Stimulated activated CD4-positive, alpha-beta T cell treated with anti-CD3 and anti-CD28 coated beads, Interleukin-2, amount 100 ng/mL, for 24 hours (primary cell): ENCODE measurements at places on chromosomes 11 and 22.
A peak's percentile ranks its signal among the peaks of the same experiment; 100 is the strongest.

- DNase-seq, result no peak
Observed at GRCh38 chr11:11477695-11478420, 124.8 kb upstream of the CSNK2A3 start.

- DNase-seq, result no peak
Observed at GRCh38 chr11:10572533-10572932, 4.1 kb upstream of the LYVE1 start.

DNA sequence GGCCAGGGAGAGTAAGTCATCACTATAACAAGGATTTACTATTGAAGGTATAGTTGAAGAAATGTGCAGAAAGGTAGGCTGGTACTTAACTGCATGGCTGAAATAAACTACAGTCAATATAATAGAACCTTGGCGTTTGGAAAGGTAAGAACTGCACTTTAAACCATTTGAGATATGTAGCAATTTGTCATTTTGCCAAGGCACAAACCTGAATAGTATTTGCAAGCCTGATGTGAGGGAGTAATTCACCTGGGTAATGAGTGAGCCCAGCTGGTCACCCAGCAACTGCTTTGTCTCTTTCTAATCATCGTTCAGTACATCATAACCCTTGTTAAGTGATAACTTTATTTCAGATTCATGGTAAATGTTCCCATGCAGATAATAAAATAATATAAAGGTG is 62.3 kb upstream of the SCUBE2 start:
- no peak for DNase-seq

DNA sequence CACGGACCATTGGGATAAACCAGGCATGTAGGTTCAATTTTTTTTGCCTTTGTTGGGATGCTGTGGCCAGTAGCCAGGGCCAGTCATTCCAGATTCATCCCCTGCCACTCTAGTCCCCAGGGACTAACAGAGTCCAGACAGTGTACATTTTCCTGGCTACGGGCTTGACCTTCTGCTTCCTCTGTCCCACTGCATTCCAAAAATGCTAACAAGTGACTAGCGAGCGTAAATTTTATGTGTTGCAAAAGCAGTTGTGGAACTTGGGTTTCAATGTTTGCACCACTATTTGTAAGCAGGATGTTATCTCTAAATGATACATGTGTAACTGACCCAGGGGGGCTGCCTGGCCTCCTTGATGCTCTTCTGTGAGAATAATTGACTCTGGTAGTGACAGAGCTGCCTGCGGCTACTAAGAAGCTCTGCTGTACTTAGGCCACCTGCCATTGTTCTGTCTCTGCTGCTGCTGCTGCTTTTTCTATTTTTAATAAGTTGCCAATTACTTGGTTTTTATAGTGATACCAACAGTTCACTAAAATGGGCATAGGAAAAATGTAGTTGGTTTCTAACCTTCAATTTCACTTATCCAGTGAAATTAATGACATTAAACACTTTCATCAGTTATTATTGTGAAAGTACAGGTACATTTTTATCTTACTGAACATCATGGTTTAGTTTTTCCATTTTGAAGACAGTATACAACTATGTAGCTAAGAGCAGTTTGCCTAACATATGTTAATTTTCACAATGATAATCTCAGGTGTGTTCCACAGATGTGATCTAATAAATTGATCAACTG is 26.8 kb downstream of the TNRC6B start:
- no peak for DNase-seq

DNA sequence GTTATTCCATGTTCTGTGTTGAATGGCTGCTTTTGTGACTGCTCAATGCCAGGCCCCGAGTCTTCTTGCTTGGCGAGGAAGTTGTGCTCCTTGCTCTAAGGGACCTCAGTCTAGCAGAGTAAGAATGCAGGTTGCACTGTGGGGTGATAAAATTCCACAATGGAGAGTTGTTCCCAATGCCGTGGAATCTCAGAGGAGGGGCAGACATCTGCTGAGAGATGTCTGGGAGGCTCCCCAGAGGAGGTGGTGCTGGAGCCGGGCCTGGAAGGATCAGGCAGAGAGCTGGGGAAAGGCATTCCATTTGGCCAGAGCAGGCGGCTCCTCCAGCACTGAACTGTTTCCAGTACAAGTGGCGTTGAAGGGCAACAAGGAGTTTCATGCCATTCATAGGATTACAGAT is 55.2 kb downstream of the ST3GAL4 start:
- DNase-seq, result no peak

DNA sequence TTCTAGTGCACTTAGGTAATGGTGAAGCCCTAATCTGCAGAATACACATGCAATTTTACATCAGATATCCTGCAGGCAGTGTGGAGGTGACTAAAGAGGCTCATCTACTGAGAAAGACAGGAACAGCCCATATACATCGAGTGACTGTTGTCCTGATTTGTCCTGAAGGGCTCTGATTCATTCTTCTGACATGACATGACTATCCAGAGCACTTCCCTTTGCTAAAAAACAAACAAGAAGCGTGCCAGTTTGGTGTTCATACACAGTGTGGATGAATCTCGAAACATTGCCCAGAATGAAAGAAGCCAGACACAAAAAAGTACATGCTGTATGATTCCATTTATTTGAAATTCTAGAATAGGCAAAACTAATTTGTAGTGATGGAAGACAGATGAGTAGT is 48.0 kb upstream of the AMPD3 start:
- DNase-seq, result no peak

DNA sequence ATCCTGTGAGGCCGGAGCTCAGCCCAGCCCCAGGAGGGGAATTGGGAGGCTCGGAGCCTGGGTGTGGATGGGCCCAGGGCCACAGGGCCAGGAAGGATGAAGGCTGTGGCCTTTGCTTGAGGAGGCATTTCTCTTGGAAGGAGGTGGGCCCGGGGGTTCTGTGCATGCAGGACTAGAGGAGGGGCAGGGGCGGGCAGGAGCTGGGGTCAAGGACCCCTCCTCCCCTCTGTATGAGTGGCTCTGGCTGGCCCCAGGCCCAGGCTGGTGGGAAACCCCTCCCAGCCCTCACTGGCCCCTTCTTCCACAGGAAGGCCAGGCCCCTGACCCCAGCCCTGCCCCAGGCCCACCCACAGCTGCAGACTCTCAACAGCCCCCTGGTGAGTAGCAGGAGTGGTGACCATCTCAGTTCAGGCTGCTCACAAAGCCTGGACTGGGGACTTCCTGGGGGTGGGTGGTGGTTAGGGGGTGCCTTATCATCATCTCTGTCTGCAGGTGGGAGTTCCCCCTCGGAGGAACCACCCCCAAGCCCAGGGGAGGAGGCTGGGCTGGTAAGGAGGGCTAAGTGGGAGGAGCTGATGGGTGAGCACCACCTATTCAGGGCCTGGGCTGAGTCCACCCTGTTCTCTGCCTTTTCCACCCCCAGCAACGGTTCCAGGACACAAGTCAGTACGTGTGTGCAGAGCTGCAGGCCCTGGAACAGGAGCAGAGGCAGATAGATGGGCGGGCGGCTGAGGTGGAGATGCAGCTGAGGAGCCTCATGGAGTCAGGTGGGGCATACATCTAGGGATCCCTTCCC is 6.0 kb downstream of the KCNK7 start:
- DNase-seq, result no peak

DNA sequence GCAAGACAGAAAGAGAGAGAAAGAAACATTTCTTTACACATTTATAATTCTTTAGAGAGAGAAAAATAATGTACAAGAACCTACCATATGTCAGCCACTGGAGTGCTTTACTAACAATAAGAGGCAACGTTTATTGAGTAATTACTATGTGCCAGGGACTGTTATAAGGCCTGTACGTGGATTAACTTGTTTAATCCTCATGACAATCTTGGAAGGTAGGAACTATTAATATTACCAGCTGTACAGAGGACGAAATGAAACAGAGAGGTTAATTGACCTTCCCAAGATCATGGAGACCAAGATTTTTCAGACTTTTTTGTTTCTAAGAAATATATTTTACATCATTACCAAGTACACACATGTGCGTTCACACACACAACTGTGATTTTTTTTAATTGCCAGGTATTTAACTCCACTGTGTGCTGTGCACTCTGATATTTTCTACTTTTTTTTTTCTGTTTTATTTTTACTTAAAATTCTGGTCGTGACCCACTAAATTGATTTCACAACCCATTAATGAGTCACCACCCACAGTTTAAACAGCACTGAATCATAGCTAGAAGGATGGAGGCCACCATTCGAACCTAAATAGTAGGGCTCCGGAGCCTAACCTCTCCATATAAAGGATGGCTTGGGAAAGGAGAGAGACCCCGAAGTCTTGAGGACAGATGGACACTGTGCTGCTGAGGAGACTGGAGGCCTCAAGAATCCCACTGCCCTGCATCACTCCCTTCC is 21.4 kb downstream of the CREB3L1 start:
- no peak for DNase-seq

DNA sequence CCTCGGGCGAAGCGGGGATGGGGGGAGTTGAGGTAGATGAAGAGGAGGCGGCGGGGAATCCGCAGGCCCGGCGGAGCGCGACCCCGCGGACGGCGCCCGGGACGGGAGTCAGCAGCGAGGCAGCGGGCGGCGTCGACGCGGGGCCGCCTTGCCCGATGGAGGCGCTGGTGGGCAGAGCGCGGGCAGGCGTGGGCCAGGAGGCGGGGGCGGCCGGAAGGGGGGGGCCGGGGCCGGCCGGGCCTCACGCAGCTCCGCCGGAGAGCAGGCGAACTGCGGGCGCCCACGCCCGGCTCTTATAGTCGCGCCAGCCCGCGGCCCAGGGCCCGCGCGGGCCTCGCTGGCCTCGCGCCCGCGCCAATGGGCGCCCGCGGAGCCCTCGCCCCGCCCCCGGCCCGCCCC is at the start of gene IGF2:
IGF2 (minus strand) TSS at position 267 of the 399 bp plus-strand sequence. CDS start 3,866 bp downstream, outside the sequence.
- no peak for DNase-seq

DNA sequence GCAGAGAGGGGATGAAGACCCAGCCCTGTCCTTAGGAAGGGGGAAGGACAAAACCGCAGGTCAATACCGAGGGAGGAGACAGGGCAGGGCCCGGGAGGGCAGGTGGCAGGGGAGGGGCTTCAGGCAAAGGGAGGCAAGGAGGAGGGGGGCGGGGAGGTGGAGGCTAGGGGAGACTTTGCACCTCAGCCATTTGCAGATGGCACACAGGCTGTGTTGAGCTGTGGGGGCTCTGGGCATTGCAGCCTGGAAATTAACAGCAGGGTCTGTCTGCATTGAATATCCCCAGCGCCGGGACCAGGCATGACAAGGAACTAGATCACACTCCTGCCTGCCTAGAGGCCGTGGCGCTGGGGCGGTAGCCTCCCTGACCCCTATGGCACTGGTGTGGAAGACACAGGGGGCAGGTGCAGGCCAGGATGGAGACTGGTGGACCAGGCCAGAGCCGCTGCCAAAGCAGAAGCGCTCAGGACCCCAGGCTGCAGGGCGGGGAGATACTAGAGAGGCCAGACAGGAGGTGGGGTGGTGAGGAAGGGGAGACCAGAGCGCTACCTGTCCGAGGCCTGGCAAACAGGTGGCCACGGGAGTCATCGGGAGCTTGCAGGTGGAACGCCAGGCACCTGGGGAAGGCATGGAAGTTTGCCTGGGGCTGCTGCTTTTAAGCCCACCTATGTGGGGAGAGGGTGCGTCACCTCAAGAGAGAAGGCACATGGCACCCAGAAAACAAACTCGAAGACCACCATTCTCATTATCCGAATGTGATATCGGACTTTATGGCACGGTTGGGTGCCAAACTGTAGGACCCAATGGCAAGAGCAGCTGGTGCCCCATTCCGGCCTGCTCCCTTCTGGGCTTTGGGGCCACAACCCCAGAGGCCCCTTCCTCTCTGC is 11.5 kb downstream of the CBX6 start:
- no peak for DNase-seq

DNA sequence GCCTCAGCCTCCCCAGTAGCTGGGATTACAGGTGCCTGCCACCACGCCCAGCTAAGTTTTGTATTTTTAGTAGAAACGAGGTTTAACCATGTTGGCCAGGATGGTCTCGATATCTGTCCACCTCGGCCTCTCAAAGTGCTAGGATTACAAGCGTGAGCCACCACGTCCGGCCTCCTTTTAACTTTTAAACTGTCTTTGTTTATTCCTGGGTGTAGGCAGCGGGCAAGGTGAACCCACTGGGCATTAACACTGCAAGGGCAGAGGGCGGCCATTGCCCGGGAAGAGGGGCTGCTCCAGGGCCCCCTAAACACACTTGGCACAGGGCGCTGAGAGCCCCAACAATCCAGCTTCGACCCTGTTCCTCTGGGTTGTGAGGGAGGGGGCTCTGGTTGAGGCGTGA is 693.6 kb downstream of the BRD1 start:
- no peak for DNase-seq

- peak; percentile 63 for DNase-seq
Observed at GRCh38 chr11:88552379-88553062, 215.0 kb upstream of the CTSC start.

- DNase-seq, result no peak
Observed at GRCh38 chr11:44528581-44528980, 36.9 kb upstream of the CD82 start.

GRCh38 chr11:47891886-47892285 is 43.7 kb upstream of the NUP160 start:
- no peak for DNase-seq

DNA sequence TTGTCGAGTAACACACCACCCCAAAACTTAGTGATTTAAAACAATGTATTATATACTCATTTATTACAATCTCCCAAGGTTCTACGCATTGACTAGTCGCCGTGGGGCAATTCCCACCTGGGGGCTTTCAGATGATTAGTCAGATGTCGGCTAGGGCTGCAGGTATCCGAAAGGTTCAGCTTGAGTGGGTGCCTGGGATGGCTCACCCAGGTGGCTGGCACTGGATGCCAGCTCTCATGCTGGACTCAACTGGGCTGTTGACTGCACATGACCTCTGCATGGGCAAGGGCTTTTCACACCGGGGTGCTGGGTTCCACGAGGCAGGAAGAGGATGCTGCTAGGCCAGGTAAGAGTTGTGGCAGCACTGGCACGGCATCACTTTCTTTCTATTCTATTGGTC is 21.9 kb upstream of the MICAL2 start:
- no peak for DNase-seq

DNA sequence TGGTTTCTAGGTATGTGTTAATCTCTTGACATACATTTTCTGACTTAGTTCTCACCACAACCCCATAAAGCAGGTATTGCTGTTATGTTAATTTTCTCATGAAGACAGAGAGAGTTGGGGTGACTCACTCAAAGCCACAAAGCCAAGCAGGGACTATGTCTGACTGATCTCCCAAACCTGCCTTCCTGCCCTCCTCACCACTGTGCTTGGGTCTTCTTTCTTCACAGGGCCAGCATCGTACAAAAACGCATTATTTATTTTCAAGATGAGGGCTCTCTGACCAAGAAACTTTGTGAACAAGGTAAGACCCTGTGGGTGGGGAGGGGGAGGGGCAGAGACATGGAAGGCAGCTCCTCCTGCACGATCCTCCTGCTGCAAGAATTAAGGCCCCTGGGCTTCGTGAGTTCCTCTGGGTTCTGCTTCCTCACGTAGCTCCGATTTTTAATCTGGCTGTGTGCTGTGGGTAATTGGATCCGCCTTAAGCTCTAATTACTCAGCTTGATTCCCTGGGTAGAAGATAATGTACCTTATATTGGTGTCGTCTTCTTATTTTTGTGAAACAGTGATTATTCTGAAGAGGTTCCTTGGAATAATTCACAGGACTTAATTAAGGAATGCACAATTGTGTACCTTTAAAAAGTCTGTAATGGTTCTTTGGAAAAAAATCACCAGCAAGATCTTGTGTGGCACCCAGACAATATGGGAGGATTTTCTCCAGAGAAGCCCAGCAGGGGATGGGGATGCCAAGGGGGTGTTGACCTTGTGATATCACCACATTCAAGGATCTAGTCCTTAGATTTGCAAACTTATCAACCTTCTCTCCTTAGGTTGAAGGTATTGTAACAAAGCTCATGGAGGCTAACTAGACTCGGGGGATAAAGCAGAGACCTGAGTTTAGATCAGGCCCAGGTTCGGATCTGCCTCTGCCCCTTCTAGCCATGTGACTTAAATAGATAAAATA is 112.9 kb downstream of the SPON1 start:
- peak; percentile 51 for DNase-seq

GRCh38 chr22:42236848-42237247 is 33.6 kb downstream of the TCF20 start:
- no peak for DNase-seq
